ENCODE measurements at places on chromosomes 2 and 18.
A peak's percentile ranks its signal among the peaks of the same experiment; 100 is the strongest.

DNA sequence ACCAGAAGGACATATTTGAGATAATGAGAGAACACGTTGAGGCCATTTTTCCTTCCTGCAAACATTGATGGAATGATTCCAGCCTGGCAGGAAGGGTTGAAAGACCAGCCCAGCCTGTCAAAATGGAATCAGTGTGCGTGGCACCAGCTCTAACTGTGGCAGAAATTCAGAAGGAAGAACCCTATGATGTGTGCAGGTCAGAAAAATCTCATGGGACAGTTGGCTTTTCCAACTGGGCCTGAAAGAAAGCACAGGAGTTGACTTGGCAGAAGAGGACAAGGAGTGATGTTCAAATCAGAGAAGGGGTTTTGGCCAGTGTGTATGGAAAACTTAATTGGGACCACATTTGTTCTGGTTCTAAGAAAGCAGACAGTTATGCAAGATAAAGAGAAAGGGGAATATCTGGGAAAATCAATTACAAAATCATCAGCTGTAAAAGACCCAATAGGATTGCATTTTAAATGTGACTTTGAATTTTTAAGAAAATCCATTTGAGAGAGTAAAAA, 192.8 kb upstream of the PID1 start:
- no peak for DNase-seq

GRCh38 chr2:200254773-200255172, 51.7 kb upstream of the SPATS2L start:
- DNase-seq, result no peak

- DNase-seq, result peak; percentile 75
These were observed 52.8 kb downstream of the CLASP1 start for GRCh38 chr2:121596221-121597080.

DNA sequence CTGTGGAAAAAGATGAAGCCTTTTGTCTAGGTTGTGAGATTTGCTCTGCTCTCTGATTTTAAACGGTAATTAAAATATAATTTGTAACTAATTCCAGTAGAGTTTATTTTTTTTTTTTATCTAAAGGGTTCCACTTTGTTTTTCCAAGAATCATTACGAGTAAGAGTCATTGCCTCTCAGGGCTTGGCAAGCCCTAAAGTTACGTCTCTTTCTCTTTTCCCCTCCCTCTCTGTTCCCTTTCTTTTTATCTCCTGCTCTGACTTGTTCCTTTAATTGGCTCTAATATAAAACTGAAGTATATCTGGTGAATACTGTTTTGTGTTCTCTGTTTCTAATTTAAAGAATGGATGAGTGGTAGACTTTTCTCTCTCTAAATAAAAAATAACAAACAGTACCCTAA, 75.8 kb downstream of the CALCRL start:
- peak; percentile 51 for DNase-seq

DNA sequence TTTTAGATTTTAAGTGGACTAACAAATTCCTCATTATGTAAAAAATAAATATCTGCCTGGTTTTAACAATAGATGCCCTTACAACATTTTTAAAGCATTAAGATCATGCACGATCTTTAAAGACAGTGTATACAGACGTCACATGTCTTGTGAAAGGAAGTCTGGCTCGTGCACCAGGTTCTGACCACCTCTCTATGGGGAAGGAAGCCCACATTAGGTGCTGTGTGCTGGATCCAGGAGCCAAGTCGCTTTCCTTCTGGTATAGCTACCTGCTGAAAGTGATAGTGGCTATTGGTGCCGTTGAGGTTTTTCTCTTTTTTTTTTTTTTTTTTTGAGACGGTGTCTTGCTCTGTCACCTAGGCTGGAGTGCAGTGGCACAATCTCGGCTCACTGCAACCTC, 116.5 kb downstream of the NCK2 start:
- DNase-seq, result no peak

DNA sequence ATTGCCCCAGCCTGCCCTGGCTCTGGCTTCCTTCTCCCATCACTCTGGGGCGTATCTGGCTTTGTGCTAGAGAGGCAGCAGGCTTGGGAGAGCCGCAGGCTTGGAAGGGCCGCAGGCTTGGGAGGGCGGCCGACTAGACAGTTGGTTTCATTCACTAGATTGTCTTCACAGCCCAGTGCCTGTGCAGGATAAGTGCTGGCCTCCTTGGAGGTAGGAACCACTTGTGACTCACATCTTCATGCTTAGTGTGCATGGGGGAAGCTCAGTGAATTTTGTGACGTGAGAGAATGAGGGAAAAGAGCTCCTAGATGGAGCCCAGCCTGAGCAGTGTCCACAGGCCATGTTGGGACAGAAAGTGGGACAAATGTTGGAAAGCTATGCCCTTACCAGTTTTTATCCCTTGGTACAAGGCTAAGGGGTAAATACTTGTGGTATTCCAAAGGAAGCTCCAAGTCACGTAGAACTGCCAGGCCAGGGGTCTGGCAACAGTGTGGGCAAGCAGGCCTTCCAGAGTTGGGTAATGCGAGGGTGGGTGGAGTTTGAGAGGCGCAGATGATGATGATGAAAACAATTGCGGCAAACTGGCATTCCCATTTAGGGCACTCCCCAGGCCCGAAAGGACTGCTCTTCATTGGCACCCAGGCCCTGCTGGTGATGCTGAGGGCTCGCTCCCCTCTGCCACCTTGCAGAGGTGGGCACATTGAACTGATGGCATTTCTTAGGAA, 100.1 kb downstream of the DDX1 start:
- no peak for DNase-seq

DNA sequence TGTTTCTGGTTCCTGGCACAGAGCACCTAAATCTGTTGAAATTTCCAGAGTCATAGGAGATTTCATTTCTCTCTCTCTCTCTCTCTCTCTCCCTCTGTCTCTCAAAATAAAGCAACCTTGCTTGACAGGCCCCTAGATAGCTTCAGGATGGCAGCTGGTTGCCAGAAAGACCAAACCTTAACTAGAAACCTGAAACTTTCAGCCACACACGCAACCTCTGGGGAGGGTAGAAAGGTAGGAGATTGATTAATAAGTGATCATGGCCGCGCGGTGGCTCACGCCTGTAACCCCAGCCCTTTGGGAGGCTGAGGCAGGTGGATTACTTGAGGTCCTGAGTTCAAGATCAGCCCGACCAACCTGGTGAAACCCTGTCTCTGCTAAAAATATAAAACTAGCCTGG, 1885.4 kb upstream of the CELF4 start:
- DNase-seq, result no peak

GRCh38 chr2:164714471-164714870, 93.2 kb upstream of the GRB14 start:
- DNase-seq, result no peak

- no peak for DNase-seq
These were observed 443.2 kb upstream of the ID2 start for GRCh38 chr2:8238521-8239230.

- peak; percentile 80 for DNase-seq
These were observed 91.5 kb downstream of the CCBE1 start for GRCh38 chr18:59605633-59606192.

DNA sequence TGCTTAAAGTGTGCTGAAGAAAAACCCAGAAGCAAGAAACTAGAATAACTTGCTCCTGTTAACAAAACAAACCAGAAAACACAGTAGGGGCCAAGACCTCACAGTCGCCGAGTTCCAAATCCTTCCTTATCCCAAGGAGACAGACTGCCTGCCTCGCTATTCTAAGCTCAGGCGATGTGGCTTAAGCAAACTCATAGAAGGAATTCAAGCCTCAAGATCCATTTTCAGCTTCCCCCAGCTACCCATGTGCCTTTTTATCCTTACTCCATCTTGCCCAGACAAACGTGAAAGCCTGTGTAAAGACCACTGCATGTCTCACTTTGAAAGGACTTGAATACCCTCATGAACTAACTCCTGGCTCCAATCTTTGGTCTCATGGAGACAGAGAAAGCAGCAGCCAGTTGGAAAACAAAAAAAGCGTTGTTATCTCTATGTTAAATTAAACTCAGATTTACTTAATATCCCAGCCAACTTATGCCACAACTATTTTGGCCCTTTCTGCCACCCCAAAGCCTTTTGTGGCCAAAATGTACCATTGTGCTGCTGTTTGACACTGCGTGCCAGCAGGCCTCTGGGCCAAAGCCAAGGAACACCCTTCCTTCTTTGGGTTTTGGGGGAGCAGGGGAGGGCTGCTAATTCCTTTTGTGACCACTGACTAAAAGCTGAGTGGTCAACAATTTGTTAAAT, 123.2 kb upstream of the FZD5 start:
- no peak for DNase-seq

GRCh38 chr2:43518181-43518580, 77.7 kb downstream of the THADA start:
- DNase-seq, result peak; percentile 78

All from choroid plexus epithelial cell (primary cell).